GM19239 (cell line): ENCODE measurements at places on chromosomes 3 and 15.
A peak's percentile ranks its signal among the peaks of the same experiment; 100 is the strongest.

DNA sequence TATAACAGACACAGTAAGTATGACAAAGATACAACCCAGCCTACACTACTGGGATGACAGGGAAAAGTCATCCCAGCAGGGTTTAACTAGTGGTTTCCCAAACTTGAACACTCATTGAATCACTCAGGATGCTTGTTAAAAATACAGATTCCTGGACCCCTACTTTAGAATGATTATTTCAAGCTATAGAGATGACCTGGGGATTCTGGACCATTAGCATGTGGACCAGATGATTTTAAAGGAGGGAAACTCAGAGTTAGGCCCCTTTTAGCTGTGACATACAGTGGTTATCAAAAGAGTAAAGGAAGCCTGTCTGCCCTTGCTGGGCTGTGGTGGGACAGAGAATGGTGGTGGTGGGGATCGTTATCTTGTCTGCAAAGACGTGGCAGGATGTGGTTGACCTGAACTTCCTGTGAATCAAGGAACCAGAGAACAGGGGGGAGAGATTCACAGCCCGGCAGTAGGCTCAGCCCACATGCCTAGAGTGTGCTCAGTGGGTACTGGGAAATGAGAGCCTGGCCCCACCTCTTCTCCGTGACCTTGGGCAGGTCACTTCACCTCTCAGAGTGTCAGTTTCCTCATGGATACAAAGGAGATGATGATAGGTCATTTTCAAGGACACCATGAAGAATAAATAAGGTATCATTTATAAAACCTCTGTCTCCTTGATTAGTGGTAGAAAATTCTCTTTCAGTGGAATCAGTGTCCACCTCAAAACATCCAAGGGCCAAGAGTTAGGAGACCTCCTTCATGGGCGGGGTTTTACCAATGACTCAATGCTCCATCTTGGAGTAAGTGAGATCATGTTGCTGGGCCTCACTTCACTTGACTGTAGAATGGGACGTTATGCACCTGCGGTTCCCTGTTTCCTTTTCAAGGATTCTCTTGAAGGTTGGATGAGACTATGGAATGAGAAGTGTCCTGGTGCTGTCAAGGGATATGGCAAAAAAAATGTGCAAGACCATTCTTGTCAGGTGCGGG lies 306.5 kb downstream of the RPLP1 start:
- peak; percentile 39 for DNase-seq

GRCh38 chr3:112448939-112449338 lies 50.3 kb downstream of the BTLA start:
- no peak for DNase-seq

GRCh38 chr15:101675796-101676582 lies 23.8 kb upstream of the TM2D3 start:
- DNase-seq, result no peak

- DNase-seq, result no peak
Measured at GRCh38 chr3:53081318-53081717, 35.4 kb upstream of the SFMBT1 start.

GRCh38 chr3:43692971-43693370 lies 2.2 kb downstream of the ABHD5 start:
- DNase-seq, result no peak

- no peak for DNase-seq
Measured at GRCh38 chr3:52218937-52219650, 6.4 kb downstream of the TLR9 start.

GRCh38 chr3:193972832-193973231 lies 163.1 kb upstream of the HES1 start:
- no peak for DNase-seq

DNA sequence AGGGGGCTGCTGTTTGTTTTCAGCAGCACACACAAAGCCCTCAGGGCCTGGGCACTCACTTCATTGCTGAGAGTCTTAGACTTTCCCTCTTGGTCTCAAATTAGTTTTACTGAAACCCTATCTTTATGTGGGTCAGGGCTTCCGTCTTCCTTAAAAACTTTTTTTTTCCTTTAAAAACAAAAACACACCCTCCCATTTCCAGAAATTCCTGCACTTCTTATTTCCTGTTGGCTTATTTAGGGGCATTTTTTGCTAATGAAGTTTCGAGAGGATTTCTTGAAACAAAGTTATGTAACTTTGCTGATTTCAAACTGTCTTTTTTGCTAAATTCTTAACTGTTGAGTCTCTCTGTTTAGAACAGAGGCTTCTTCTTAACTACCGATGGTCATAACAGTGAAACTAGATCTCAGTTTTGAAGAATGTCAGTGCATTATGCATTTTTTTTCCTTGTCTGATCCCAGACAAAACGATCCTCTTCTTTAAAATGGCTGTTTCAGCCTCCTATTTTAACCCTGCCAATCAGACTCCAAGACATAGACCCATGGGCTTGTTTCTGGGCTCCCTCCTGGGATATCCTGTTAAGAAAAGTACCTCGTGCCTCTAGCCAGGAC lies 23.3 kb downstream of the ANAPC13 start:
- DNase-seq, result no peak

- no peak for DNase-seq
Measured at GRCh38 chr15:36959746-36960145, 140.6 kb downstream of the MEIS2 start.

DNA sequence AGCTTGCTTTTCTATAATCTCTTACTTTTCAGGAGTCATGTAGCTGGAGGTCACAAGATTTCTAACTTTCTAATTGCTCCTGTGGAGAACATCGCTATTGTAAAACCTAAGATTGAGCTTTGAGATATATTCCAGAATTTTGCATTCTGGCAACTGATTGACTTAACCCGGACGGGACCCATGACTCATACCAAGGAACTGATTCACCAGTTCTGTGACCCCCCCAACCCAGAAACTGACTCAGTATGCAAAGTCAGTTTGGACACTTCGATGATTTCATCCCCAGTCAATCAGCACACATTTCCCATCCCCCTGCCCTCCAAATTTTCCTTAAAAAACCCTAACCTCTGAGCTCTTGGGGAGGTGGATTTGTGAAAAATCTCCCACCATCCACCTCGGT lies 396.5 kb upstream of the GBE1 start:
- no peak for DNase-seq

DNA sequence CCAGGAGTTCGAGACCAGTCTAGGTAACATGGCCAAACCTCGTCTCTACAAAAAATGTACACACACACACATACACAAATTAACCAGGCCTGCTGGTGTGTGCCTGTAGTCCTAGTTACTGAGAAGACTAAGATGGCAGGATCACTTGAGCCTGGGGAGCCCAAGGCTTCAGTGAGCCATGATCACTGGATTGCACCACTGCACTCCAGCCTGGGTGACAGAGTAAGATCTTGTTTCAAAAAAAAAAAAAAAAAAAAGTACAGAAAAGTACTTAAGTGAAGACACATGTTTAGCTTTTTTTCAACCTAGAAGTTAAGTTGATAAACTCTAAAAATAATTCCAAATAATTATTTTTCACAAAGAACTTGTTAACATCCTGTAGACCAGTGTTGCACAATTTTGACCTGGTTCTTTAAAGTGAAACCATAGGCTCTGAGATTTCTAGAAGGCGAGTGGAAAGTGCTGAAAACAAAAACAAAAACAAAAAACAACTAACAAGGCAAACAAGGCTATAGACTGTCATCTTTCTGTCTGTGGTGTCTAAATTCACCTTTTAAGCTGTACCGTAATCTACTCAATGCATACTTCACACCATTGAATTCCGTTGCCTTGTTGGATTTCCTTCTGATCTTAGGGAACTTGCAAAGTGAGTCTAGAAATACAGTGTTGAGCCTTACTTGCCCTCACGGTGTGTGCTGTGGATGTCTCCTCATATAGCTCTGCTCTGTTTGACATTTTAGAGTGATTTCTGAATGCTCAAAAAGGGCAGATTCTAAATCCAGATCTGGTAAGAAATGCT lies 63.5 kb downstream of the CHST2 start:
- no peak for DNase-seq

GRCh38 chr3:105354429-105354828 lies 12.3 kb upstream of the ALCAM start:
- no peak for DNase-seq

GRCh38 chr3:143835312-143835711 lies 13.0 kb downstream of the SLC9A9 start:
- no peak for DNase-seq

DNA sequence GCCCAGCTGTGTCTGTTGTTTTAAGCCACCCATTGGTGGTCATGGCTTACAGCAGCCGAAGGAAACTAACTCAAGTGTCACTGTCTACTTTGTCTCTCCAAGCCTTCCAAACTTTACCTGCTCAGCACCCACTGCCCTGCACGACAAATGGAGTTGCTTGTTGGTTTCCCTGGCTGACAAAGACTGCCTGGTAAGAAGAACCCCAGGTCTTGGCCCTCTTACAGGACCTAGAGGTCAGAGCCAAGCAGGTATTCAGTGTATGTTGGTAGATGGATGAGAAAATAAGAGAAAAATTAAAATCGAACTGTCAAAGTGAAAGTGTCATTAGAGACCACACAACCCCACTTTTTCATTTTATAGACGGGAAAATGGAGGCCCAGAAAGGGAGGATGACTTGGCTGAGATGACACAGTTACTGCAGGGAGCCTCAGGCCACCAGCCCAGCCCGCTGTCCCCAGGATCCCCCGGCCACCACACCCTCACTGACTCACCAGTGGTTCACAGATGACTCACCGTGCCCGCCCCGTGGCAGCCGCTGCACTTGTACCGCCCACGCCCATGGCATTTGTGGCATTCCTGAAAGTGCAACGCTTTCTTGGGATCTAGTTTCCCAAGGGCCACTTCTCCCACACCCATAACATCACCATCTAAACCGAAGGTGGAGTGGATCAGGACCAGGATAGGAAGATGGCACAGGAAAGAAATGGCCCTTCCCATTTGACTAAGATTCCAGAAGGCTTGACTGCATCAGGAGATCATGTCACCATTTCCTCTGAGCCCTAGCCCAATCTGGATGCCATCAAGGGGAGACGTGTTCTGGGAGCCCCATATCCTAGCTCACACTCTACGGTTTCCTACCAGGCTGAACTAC lies 15.2 kb downstream of the SSUH2 start:
- DNase-seq, result no peak

DNA sequence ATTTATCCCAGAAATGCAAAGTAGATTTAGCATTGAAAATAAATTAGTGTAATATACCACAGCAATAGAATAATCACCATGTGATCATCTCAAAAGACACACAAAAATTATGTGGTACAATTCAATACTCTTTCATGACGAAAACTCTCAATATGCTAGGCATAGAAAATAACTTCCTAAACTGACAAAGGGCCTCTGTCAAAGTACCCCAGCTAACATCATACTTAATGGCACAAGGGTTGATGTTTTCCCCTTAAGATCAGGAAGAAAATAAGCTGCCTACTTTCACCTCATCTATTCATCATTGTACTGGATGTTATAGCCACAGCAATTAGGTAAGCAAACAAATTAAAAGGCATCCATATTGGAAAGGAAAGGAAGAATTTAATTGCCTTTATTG lies 22.7 kb upstream of the NIPA2 start:
- DNase-seq, result no peak

DNA sequence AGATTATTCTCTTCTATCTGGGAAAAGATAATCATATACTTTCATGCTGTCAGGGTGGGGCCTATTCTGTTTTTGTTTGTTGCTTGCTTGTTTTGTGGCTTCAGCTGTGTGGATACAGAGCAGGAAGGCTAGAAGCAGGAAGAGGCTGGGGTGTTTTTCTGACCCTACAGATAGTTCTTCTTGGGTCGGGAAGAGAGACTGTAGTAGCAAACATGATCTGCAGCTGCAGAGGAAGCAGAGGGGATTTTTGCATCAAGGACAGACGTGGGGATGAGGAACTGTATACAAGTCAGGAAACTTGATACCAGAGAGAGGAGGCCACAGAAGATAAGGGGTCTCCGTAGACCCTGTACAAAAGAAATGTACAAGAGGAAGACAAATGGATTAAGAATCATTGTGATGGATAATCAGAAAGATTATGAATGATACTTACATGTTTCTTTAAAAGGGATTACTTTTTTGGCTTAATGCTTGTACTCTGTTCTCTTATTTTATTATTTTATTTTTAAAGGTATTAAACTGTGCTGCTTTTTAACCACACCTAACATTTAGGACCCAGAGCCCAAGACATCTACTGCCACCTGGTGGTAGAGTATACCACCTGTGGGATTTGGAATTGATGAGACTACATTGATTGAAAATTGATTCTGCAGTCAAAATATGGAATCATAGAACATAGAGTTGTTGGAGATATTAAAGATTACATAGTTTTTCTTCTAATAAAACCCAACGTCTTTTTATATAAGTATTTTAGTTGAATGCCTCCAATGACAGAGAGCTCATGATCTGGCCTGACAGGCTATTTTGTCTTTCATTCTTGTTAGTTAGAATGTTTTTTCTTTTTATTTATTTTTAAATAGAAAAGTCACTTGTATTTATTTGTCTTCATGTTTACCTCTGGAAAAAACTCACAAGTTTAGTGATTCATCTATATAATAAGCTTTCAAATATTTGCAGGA lies 87.3 kb upstream of the ROPN1 start:
- peak; percentile 12 for DNase-seq

GRCh38 chr3:52052831-52053306 lies 3.5 kb downstream of the DUSP7 start:
- DNase-seq, result no peak

DNA sequence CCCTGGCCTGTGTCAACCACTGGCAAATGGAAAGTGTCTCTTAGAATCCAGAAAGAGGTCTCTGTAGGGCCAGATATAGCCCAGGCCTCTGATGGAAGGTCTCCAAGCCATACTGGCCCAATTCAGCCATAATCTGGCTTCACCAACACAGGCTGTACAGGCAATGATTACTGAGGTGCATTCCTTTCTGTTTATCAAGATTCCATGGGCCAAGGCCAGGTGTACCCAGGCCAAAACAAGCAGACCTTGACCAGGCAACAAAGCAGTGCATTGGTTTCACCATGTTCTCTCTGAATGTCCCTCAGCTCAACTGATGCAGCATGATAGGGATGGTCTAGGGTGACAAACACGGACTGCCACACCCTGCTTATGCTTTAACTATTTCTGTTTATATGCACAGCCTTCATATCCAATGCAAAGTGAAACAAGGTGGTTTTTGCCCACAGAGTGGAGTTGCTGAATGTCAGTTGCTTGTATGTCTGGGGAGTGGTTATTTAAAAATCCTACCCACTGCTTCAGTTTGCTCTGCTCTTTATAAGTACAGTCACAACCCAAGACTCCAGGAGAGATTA lies 25.2 kb downstream of the CCNL1 start:
- DNase-seq, result no peak

DNA sequence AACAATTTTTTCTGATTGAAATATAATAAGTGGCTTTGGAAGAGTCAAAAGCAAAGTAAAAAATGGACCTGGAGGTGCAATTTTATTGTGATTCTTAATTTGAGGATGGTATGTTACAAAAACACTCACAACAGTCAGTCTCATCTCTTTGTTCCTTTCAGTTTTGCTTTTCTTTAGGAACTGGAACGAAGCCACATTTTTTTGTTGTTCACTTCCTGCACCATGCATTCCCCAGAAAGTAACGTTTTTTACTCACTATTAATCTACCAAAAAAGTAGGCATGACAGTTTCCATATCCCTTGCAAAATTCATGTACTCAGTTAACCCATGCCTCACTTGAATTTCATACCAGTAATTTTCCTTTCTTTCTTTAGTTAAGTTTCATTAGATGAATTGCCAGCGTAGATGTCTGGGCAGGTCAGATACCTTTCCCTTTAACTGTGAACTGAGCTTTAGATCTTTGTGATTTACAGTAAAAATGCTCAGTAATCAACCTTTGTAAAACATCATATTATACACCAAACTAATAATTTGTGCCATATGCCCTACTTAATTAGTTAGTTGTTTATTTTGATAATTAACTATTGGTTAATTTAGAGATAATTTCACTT lies 384.3 kb downstream of the ROBO1 start:
- no peak for DNase-seq
